ENCODE measurements at places on chromosomes 1 and 21.

- DNase-seq: no peak
Measured at GRCh38 chr1:151134991-151135390, 11.4 kb downstream of the SEMA6C start.

DNA sequence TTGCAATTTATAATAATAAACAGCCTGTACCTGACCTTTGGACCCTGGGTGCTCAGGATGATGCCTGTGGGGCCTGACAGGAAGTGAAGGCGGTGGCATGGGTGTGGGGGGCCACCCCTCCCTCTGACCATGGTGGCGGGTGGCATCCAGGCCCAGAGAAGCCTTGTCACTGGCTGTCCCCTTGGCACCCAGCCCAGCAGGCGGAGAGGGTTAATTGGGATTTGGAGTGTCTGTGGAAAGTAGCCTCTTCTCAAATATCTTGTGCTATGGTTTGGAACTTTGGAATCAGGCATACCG is 20.5 kb downstream of the SOX13 start:
- no peak for DNase-seq

GRCh38 chr1:211267204-211267857 is 8.2 kb downstream of the RCOR3 start:
- DNase-seq: no peak

- DNase-seq: no peak
Measured at GRCh38 chr1:180237869-180238476, 7.9 kb downstream of the LHX4 start.

GRCh38 chr1:229271448-229272159 is 693 bp downstream of the RAB4A start:
- peak; percentile 40 for DNase-seq

GRCh38 chr1:157113106-157113505 is 13.5 kb upstream of the ETV3L start:
- no peak for DNase-seq

DNA sequence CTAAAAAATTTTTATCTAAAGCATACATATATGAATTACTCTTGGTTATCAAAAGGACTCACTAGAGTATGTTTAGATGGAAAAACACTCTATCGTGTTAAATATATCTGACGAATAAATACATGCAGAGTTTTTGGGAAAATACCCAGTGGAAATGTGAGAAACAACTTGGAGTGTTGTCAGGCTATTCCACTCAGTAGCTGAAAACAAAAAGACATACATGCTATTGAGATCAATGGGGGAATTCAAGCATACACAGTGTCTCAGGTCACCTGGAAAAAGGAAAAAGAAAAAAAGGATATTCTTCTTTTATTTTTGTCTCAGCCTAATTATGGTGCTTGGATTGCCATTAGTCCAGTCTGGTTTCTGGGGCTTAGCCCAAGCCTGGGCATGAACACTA is 247.0 kb upstream of the LYPLAL1 start:
- no peak for DNase-seq

DNA sequence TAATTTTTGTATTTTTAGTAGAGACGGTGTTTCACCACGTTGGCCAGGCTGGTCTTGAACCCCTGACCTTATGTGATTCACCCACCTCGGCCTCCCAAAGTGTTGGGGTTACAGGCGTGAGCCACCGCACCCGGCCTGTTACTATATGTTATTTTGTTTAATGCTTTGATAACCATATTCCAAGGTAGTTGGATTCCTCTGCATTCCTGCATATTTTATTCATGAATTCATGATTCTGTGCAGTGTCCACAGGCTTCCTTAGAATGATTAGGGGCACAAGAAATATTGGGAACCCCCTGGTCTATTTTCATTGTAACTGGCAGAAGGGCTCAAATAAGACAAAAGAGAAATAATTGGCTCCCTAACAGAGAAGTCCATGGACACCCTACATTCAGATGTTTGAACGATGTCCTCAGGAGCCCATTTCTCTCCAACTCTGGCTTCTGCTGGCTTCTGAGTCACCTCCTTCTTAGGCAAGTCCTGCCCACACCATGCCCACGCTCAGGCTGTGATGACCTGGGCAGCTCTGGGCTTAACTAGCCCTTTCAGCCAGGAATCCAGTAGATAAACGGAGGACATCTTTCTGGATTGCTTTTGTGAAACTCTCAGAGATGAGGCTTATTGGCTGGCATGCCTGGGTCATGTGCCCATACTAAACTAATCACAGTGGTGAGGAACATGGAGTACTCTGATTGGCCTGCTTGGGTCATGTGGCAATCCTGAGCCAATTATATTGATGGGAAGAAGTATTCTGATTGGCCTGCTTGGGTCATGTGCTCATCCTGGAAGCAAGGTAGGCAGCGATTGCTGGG is 32.6 kb downstream of the TNFRSF8 start:
- DNase-seq: no peak

GRCh38 chr1:209554761-209555611 is 28.5 kb upstream of the CAMK1G start:
- DNase-seq: no peak

- no peak for DNase-seq
Measured at GRCh38 chr21:40635391-40635790, 211.6 kb downstream of the DSCAM start.

- DNase-seq: no peak
Measured at GRCh38 chr1:117695796-117696490, 90.1 kb downstream of the TENT5C start.
